ENCODE measurements at places on chromosomes 7 and 10.

DNA sequence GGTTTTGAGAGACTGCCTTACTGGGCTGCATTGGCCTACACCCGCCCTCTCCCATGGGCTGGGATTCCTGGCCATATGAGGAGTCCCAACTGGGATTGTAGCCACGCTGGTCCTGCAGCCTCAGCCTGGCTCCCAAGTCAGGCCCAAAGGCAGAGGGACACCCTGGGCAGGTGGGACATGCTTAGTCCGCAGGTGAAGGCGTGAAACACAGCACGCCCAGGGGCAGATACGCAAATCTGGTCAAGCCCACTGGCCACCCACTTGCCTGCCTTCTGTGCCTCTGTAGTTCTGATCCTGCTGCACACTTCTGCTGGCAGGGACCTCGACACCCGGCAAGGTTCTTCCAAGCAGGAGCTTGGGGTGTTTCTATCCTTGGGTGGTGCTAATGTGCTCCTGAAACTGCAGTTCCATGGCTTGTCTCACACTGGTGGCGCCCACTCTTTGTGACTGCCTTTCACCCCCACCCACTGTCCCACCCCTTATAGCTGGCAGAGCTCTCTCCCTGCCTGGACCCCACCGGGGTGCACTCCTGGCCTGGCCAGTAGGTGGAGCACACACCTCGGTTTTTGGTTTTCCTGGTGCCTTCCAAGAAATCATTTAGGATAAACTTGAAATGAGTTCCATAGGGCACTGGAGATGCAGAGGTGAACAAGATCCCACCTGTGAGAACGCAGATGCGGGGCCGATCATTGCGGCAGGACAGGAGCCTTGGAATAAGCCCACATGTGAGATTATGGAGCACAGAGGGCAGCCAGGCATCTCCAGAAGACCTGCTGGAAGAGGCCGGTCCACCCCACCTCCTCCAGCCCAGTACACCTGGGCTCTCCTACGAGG is 47.9 kb downstream of the MKI67 start:
- DNase-seq, result no peak

DNA sequence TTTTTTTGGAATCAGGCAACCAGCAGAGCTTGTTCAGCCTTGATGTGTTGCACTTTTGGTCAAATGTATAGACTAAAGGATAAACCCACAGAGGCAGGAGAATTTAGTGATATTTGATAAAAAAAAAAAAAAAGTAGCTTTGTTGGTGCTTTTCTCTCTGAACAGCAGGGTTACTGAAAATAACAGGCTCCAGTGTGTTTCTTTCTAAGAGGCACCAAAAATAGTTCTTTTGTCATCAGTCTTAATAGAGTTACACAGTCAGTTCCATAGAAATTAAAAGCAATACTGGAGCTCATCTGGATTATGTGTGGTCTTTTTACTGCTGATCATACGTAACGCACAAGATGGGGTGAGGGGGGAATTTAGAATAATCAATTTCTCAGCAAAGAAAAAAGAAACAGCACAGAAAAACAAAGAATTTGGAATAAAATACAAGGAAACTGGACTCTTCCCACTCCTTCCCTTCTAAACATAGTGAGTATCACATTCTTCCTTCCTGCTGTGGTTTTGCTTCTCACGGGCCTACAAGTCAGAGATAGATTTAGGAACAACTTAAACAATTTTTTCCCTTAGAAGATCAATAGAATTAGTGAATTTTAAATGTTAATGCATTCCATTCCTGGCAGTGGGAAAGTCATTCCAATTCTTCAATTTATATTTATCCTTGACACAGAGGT is 178.8 kb upstream of the AKR1E2 start:
- no peak for DNase-seq

DNA sequence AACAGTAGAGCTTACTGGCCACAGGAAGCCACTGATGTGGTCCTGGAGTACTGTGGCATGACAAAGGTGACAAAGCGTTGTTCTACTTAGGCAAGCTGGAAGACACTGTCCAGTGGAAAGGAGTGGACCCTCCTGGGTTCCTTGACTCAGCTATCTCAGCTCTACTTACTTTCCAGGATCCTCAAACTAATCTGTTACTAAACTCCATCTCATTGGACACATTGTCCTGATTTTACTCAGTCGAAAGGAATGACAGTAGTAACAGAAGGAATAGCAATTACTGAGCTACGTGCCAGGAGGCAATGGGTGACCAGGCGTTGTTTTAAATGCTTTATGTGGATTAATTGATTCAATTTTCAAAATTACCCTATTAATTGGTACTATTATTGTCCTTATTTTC is 41.6 kb downstream of the ABLIM1 start:
- no peak for DNase-seq

GRCh38 chr7:79524048-79524447 is 70.6 kb upstream of the MAGI2 start:
- no peak for DNase-seq

DNA sequence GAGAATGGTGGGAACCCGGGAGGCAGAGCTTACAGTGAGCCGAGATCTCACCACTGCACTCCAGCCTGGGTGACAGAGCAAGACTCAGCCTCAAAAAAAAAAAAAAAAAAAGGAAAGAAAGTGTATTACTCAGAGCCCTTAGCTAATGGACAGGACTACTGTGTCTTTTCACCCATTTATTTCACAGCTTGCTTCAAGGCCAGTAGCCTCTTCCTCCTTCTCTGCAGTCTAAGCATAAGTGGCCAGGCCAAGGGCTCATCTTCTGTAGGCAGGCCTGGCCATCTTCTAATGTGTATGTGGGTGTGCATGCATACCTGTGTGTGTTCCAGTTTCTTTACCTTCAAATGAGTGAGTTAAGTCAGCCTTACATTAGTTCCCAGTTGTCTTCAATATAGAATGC is 94.8 kb upstream of the GDF10 start:
- DNase-seq, result no peak

DNA sequence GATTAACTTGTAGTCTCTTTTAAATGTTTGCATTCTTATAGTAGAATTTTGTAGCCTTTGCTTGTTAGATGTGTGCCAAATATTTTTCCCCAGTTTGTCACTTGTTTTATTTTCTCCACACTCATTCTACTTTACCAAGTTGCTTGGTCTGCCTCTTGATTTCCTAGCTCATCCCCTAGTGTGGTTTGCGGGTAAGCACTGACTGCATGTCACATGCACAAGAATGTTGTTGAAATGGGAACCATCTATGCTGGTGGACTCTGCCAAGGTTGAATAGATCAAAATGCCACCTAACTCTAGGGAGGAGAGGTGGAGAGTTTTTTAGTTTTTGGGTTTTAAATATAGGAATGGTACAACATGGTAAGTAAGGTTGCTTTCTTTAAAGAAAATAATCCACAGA is 47.6 kb downstream of the FZD1 start:
- DNase-seq, result no peak

DNA sequence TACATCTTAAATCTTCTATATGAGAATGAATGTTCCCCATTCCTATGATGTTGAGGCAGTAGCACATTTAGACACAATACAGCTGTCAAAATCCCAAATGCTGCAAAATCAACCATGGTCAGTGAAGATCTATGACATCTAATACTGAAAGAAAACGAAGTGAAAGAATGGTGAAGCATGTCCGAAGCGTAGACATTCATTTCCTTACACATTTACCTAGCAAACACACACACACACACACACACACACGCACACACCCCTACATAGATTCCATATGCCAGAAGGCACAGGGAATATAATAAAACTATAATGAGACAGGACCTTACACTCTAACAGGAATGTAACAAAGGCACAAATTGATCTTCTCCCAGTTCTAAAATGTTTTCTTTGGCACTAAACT is 32.5 kb downstream of the CCDC6 start:
- no peak for DNase-seq

GRCh38 chr10:14253079-14253478 is 77.6 kb downstream of the FRMD4A start:
- no peak for DNase-seq

- DNase-seq, result no peak
Measured at GRCh38 chr7:108464743-108465142, 8.5 kb upstream of the NRCAM start.

GRCh38 chr10:131977323-131978096 is 4.2 kb downstream of the BNIP3 start:
- no peak for DNase-seq
